ENCODE measurements at places on chromosomes 12 and 14. TPM values are rescaled to one million over a fixed set of nuclear protein-coding genes. Genes with fewer than 3 reads are reported as not detected.

GRCh38 chr12:67630373-67631088 is 18.0 kb upstream of the DYRK2 start:
- peaks cover 38% of the 10 kb centered on the region for H3K4me1 ChIP-seq
- peak overlapping the region; percentile 35 for H3K4me3 ChIP-seq
- peak; percentile 95 for DNase-seq

DNA sequence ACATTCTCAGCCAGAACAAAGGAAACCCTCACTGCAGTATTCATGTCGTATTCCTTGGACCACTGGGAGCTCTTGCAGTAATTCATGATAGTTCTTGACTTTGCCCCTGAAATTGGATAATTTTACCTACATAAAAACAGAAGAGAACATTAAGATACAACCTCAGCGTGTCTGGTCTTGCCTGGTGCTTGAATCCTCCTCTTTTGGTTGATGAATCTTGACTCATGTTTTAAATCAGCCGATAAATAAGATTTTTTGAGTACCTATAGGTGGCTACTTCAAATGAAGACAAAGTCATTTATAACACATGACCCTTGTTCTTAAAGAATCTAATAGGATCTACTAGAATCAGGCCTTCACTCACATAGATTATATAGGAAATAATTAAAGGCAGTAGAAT is 221.0 kb downstream of the PTPRO start:
- no peak overlapping the region for H3K27ac ChIP-seq
- DNase-seq = no peak
- H3K36me3 ChIP-seq = peaks cover 2% of the 10 kb centered on the region

DNA sequence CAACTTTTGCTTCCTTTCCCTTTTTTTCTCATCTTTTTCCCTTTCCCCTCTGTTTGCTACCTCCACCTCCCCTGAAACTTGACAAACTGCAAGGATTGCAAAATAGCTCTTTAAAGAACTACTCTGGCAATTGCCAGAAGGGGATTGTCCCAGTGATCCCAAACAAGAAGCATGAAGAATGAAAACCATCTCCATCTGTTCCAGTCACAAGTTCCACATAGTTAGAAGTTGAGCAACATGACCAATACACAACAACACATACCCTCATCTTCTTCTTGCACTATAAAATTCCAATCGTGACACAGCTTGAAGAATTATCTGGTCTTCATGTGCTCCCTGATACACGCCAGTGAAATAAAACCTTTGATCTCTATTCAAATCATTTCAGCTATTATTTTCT is 93.7 kb upstream of the USP15 start:
- H3K27me3 ChIP-seq = peaks cover 12% of the 10 kb centered on the region
- no peak overlapping the region for H3K27ac ChIP-seq
- no peak overlapping the region for H3K4me3 ChIP-seq
- no peaks in the 10 kb centered on the region for H3K36me3 ChIP-seq
- H3K4me1 ChIP-seq = no peaks in the 10 kb centered on the region

DNA sequence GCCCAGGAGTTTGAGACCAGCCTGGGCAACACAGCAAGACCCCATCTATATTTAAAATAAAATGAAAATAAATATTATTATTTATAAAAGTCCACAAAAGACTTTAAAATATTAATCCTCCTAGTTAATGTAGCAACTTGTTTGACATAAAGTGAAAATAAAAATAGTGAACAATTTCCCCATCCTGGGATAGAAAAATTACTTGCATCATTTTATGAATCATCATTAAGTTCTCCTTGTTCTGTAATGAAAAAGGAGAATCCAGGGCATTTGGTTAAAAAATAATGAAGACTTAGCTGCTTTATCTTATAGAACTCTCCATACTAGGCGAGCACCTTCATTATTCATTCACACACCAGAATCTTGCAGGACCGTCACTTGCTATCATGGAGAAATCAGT is 66.1 kb downstream of the ELK3 start:
- no peaks in the 10 kb centered on the region for H3K27me3 ChIP-seq
- peaks cover 8% of the 10 kb centered on the region for H3K4me1 ChIP-seq
- no peak for DNase-seq
- H3K36me3 ChIP-seq = peaks cover 40% of the 10 kb centered on the region

DNA sequence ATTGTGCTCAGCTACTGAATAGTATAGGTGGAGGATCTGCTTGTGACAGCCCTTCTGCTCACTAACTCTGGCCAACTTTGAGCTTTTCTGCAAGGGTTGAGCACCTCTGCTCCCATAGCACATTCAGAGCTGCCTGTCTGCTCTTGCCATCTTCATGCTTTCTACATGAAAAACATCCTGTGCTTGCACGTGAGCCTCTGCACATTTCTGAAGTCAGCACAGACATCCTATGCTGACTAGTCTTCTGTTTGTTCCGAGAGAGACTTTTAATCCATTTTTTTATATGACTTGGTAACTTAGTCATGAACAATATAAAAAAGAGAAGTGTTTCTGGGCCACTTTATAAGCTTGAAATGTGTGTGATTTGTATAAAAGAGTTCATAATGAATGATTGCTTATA is 969.3 kb downstream of the TMTC2 start:
- no peak overlapping the region for H3K4me3 ChIP-seq
- no peak for DNase-seq
- H3K4me1 ChIP-seq = no peaks in the 10 kb centered on the region
- no peaks in the 10 kb centered on the region for H3K27me3 ChIP-seq
- no peak overlapping the region for H3K27ac ChIP-seq

DNA sequence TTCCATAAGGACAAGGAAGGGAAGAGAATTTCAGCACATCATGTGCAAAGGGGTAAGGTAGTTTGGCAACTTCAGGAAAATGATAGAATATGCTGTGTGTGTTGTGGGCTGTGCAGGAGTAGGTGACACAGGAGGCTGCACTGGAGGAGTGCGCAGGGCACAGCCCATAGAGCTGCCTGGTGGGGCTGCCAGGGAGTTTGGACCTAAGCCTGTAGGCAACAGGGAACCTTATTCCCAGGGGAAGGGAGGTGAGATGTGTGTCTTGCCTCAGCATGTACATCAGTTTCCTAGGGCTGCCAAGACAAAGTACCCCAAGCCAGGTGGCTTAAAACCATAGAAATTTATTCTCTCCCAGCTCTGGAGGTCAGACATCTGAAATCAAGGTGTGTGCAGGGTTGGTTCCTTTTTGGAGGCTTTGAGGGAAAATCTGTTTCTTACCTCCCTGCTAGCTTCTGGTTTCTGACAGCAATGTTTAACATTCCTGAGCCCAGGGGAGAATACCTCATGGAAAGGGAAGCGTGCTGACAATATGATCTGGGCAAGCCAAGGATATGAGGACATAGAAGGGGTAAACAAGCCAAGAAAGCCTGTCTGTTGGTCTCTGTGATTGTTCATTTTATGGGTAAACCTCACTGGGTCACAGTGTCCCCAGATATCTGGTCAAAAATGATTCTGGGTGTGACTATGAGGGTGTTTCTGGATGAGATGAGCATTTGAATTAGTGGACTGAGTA is 174.0 kb upstream of the NTF3 start:
- H3K27ac ChIP-seq = no peak overlapping the region
- no peak overlapping the region for H3K4me3 ChIP-seq

The KRT85 gene
- not detected for total RNA-seq

Data from activated CD8-positive, alpha-beta memory T cell treated with anti-CD3 and anti-CD28 coated beads, Interleukin-2, amount 10 ng/mL, durations not matched to agents 7 days and 5 days (primary cell).